HepG2 (cell line): ENCODE measurements at places on chromosomes 4 and X. TPM values are rescaled to one million over a fixed set of nuclear protein-coding genes. Genes with fewer than 3 reads are reported as not detected.

- H3K27me3 ChIP-seq = no peaks in the 10 kb centered on the region
- no peaks in the 10 kb centered on the region for H3K36me3 ChIP-seq
- no peak for DNase-seq
- no peak overlapping the region for H3K27ac ChIP-seq
Measured at GRCh38 chrX:147978931-147979330, 2.2 kb upstream of the FMR1NB start.

Gene IL1RAPL1
- not detected in 2 replicates for total RNA-seq

Gene SPANXB1
- not detected in 2 replicates for total RNA-seq

GRCh38 chr4:48078862-48079655 lies 55.0 kb downstream of the TXK start:
- H3K27me3 ChIP-seq = no peaks in the 10 kb centered on the region
- no peak overlapping the region for H3K4me3 ChIP-seq

DNA sequence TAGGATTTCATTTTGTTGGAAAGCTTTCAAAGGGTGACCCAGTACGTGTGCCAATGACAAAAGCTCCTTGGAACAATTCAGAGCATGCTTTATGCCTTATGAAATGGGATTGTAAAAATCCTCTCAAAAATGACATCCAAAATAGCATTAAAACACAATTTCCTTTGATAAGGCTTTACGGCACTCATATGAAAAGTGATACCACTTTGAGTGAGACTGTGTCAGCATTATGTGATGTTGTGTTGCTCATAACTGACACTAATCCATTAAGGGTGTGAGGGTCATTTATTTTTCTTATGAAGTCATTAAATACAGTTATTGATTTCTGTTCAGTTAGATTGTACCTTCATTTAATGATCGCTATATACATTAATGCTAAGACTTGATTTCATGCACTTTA lies 250.2 kb downstream of the TENM3 start:
- DNase-seq = no peak
- H3K36me3 ChIP-seq = no peaks in the 10 kb centered on the region
- H3K27me3 ChIP-seq = no peaks in the 10 kb centered on the region

GRCh38 chr4:52126966-52127365 lies 75.9 kb downstream of the SPATA18 start:
- no peaks in the 10 kb centered on the region for H3K27me3 ChIP-seq
- H3K4me3 ChIP-seq = no peak overlapping the region
- H3K36me3 ChIP-seq = no peaks in the 10 kb centered on the region
- H3K27ac ChIP-seq = no peak overlapping the region

Gene RCHY1
- total RNA-seq = 30.5 and 42.6 TPM in 2 replicates

DNA sequence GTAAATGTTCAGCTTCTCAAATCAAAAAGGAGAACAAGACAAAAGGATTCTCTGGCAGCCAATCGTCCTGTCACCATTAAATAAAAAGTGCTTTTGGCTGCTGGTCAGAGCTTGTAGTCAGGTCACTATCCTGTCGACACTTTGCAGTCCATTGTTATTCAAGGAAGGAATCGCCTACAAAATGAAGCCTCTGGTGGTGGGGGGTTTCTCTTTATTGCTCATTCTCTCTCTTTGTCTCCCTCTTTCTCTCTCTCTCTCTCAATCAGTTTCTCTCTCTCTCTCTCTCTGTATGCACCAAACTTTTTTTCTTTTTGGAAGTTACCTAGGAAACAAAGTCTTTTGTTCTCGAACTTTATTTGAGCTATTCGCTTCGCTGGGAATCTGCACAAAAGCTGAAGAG lies 17.6 kb upstream of the SCML1 start:
- DNase-seq = no peak
- H3K27me3 ChIP-seq = no peaks in the 10 kb centered on the region
- H3K4me3 ChIP-seq = no peak overlapping the region
- no peak overlapping the region for H3K27ac ChIP-seq
- H3K36me3 ChIP-seq = no peaks in the 10 kb centered on the region

Gene GYG2
- 24.3 and 31.7 TPM in 2 replicates for total RNA-seq

- peak; percentile 1 for DNase-seq
- no peak overlapping the region for H3K4me3 ChIP-seq
- H3K27me3 ChIP-seq = no peaks in the 10 kb centered on the region
- H3K36me3 ChIP-seq = no peaks in the 10 kb centered on the region
- no peaks in the 10 kb centered on the region for H3K4me1 ChIP-seq
Measured at GRCh38 chr4:161419822-161420221, 744.0 kb downstream of the FSTL5 start.

DNA sequence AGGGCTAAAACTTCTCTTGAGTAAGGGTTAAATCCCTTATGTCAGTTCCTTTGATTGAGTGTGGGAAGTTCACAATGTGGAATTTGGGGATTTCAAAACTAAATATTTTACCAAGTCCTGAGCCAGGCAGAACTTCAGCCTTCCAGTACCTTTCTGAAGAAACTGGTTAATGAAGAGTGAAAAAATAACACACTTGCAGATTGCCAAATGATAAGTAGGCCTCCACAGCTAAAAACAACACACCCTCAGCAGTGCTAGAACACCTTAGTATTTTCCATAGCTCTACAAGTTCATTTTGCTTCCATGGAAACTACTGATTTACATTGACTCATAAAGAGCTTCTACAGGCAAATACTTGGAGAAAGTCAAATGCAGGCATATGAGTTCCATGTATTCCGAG lies 326.8 kb downstream of the ZNF674 start:
- no peak overlapping the region for H3K4me3 ChIP-seq
- no peaks in the 10 kb centered on the region for H3K27me3 ChIP-seq
- H3K27ac ChIP-seq = no peak overlapping the region
- no peak for DNase-seq
- H3K4me1 ChIP-seq = peaks cover 19% of the 10 kb centered on the region
- no peaks in the 10 kb centered on the region for H3K36me3 ChIP-seq

Gene OPRPN
- not detected in 2 replicates for total RNA-seq

DNA sequence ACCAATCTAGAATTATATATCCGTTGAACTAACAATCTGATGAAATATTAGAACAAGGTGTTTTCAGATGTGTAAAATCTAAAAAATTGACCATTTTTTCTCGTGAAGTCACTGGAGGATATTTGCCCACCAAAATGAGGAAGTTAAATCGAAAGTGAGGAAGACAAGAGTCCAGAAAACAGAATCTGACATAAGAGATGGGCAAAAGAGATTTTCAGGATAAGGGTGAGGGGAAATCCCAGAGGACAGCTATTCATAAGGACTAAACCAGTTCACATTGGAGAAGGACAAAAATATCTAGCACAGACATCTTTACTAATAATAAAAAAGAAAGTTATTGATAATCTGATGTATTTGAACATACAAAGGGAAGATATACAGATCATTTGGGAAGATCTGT lies 18.7 kb upstream of the ALG13 start:
- no peak for DNase-seq
- H3K27me3 ChIP-seq = no peaks in the 10 kb centered on the region
- no peak overlapping the region for H3K27ac ChIP-seq
- no peaks in the 10 kb centered on the region for H3K36me3 ChIP-seq
- H3K4me1 ChIP-seq = no peaks in the 10 kb centered on the region

DNA sequence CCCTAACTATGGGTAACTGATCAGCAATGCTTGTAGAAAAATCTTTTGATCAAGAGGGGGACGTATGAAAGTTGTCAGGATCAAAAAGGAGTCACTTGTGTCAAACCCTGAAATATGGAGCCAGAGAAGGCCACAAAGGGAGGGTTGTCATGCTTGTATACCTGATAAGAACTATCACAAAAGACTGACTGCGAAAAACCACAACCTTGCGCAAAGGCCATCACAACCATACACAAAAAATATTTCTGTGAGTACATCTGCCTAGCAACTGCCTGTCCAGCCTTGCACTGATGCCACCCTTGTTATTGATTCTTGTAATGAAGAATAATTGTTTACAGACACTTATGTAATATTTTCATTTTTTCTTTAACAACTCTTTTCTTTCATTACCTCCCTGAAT lies 22.8 kb upstream of the EIF4E start:
- no peaks in the 10 kb centered on the region for H3K4me1 ChIP-seq
- no peaks in the 10 kb centered on the region for H3K36me3 ChIP-seq
- DNase-seq = no peak
- no peak overlapping the region for H3K27ac ChIP-seq
- H3K27me3 ChIP-seq = no peaks in the 10 kb centered on the region; the same call in 1 of the 2 replicates
- no peak overlapping the region for H3K4me3 ChIP-seq

DNA sequence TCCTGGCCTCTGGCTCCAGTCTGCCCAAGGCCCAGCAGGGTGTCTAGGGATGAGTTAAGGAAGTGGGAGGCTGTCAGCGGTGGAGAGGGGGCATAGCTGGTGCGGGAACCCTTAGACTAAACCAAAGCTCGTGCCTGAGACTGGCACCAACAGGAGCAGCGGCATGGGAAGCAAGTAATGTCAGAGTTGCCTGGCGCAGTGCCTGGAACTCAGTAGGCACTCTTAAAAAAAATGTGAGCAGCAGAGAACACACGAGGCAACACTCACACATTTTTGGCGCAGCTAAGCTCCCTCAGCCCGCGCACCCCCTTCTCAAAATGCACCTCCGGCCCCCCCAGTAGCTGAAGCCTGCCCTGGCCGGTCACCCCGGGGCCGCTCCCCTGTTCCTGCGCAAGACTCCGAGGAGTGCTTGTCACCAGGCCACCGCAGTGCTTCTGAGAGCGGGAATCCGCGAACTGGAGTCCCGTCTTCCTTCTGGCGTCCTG lies 583 bp downstream of the GABRE start:
- H3K27ac ChIP-seq = peak overlapping the region; percentile 59
- no peaks in the 10 kb centered on the region for H3K27me3 ChIP-seq
- H3K4me3 ChIP-seq = peak overlapping the region; percentile 78
- H3K4me1 ChIP-seq = peaks cover 40% of the 10 kb centered on the region
- no peak for DNase-seq
- H3K36me3 ChIP-seq = peaks cover 5% of the 10 kb centered on the region

- no peak overlapping the region for H3K27ac ChIP-seq
- no peaks in the 10 kb centered on the region for H3K36me3 ChIP-seq
- H3K4me3 ChIP-seq = no peak overlapping the region
- H3K4me1 ChIP-seq = peaks cover 25% of the 10 kb centered on the region
- no peak for DNase-seq
- H3K27me3 ChIP-seq = no peaks in the 10 kb centered on the region
Measured at GRCh38 chrX:154382483-154383069, 3.5 kb downstream of the EMD start.

GRCh38 chr4:113328514-113328913 lies 279.1 kb downstream of the ANK2 start:
- DNase-seq = peak; percentile 15
- no peaks in the 10 kb centered on the region for H3K36me3 ChIP-seq

DNA sequence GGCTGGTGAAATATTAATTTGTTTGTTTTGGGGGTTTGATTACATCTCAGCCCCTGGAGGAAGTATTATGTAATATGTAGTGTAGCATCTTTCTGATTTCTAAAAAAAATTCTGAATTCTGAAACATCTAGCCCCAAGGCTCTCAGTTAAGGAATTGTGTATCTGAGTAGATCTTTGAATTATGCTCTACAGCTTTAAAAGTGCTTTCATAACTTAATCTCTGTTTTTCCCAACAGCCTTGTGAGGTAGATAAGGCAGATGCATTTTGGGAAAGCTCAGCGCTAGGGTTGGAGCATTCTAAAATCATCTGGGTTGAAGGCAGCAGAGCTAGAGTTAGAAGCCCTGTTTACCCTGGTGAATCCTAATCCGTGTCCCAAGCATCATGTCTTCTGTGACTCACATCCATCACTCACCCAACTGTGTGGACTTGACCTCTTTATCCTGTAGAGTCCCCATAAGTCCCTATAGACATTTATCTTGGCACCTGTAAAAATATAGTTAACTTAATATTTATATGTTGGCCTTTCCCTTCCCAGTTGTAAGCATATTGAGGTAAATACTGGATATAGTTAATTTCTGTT lies 49.8 kb downstream of the FNIP2 start:
- H3K4me1 ChIP-seq = peaks cover 95% of the 10 kb centered on the region
- no peak for DNase-seq
- no peaks in the 10 kb centered on the region for H3K27me3 ChIP-seq
- peaks cover 1% of the 10 kb centered on the region; the same call in 1 of the 2 replicates for H3K36me3 ChIP-seq
- peak overlapping the region; percentile 65 for H3K27ac ChIP-seq

DNA sequence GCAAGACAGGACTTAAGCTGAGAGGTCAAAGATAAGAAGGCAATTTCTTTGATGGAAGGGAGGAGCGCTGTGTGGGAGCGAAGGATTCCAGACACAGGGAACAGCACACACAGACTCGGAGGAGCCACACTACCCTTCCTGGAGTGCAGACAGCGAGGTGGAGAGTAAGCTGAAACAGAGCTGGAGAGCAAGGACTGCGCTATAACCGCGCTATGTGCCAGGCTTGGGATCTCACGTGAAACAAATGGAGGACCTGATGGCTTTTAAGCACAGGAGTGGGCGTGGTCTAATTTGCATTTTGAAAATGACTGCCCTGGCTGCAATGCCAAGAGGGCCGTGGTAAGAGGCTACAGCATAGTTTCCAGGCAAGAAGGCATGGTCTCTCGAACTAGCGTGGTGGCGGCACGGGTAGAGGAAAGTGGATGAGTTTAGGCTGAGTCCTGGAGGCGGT lies 113.9 kb upstream of the SORBS2 start:
- no peaks in the 10 kb centered on the region for H3K27me3 ChIP-seq
- H3K27ac ChIP-seq = no peak overlapping the region
- no peak for DNase-seq
- H3K4me1 ChIP-seq = no peaks in the 10 kb centered on the region

GRCh38 chr4:107815158-107815557 lies 9.6 kb upstream of the SGMS2 start:
- H3K27me3 ChIP-seq = no peaks in the 10 kb centered on the region
- H3K4me3 ChIP-seq = no peak overlapping the region
- H3K36me3 ChIP-seq = no peaks in the 10 kb centered on the region
- DNase-seq = no peak

DNA sequence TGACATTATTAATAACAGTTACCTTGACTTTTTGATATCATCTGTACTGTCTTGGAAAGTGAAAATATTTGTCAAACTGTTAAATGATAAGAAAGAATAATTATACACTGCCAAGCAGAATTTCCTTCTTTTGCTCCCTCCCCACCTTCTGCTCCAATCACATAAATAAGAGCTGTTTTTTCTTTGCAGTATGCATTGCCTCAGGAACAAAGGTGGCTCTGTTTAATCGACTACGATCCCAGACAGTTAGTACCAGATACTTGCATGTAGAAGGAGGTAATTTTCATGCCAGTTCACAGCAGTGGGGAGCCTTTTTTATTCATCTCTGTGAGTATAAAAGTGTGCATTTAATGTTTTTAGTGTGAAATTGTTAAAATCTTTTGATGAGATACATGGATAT lies 66.1 kb downstream of the CCKAR start:
- H3K4me1 ChIP-seq = no peaks in the 10 kb centered on the region

Gene PRSS48
- not detected in 2 replicates for total RNA-seq

Gene RPA4
- total RNA-seq = 0.38 TPM in 1 of 2 replicates, not detected in the other

GRCh38 chrX:69010339-69010738 lies 154.9 kb downstream of the PJA1 start:
- no peak overlapping the region for H3K27ac ChIP-seq
- no peaks in the 10 kb centered on the region for H3K36me3 ChIP-seq
- no peaks in the 10 kb centered on the region for H3K4me1 ChIP-seq
- no peak overlapping the region for H3K4me3 ChIP-seq

Gene TMSB15A
- not detected in 2 replicates for total RNA-seq
